Neural crest cell (in vitro differentiated cells): ENCODE measurements at places on chromosomes 6 and 20. TPM values are rescaled to one million over a fixed set of nuclear protein-coding genes. Genes with fewer than 3 reads are reported as not detected.

The HSPA12B gene
- 1.1 and 1.3 TPM in 2 replicates for total RNA-seq

The PPIL6 gene
- 2.2 and 3.3 TPM in 2 replicates for total RNA-seq

The SLC4A11 gene
- 0.55 and 0.89 TPM in 2 replicates for total RNA-seq

The RBBP8NL gene
- not detected in 2 replicates for total RNA-seq

The IL17F gene
- total RNA-seq = not detected in 2 replicates

The COX4I2 gene
- not detected in 2 replicates for total RNA-seq

The MUCL3 gene
- total RNA-seq = not detected in 2 replicates

The TINAG gene
- not detected in 2 replicates for total RNA-seq

GRCh38 chr6:126548300-126548699 lies 208.4 kb downstream of the CENPW start:
- DNase-seq = no peak

DNA sequence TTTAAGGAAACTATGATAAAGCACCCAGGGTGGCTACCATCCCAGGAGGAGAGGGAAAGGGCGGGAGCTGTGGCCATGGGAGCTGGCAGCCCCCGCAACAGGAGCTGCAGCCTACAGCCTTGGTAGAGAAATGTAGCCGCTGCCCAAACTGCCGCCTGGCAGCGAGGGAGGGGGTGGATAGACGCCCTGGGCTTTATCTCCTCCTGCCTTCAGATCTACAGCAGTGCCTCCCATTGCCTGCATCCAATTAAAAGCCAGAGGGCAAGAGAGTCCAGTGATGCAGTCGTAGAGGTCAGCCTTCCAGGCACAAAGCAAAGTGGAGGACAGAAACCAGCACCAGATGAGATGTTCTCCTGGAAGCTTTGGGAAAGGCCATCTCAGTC lies 35.0 kb upstream of the ZFAND3 start:
- no peak for DNase-seq

- no peak for DNase-seq
Observed at GRCh38 chr20:62967149-62967501, 14.6 kb downstream of the SLC17A9 start.

- no peak for DNase-seq
Observed at GRCh38 chr6:146903451-146903850, 300.8 kb upstream of the STXBP5 start.

DNA sequence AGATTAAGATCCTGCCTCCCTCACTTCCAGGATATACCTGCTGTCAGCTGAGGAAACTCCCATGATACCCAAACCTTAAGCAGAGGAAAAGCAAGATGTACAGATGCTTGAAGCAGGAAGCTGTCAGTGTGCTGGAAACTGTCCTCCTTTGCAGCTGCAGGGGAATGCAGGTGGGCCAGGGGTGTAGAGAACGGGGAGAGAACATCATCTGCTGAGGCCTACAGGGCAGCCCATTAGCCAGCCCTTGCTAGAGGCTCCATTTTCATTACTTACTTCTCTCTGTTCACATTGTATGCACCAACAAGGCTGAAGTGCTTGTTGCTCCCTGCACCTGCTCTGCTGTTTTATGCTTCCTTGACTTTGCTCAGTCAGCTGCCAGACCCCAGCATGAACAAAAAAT lies 119.1 kb downstream of the PRND start:
- DNase-seq = no peak

DNA sequence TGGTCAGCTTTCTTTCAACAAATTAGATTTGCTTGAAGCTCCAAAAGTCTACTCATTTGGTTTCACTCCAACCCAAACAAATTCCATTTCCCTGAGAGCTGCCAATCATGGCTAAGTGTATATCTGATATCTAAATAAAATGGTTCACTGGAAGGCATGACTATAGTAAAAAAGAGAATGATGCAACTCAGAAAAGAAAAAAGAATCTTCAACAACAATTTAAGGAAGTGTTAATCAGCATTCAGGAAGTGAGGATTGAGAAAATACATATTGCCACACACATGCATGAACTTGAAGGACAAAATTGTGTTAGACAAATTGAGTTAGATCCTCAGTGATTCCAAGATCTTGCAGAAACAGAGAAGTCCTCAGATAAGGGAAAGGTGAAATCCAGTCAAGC lies 972.9 kb upstream of the FLRT3 start:
- no peak for DNase-seq
